Thyroid gland (tissue), 4 donors: ENCODE measurements at places on chromosomes 16 and 17. TPM values are rescaled to one million over a fixed set of nuclear protein-coding genes. Genes with fewer than 3 reads are reported as not detected.
A peak's percentile ranks its signal among the peaks of the same experiment; 100 is the strongest.

DNA sequence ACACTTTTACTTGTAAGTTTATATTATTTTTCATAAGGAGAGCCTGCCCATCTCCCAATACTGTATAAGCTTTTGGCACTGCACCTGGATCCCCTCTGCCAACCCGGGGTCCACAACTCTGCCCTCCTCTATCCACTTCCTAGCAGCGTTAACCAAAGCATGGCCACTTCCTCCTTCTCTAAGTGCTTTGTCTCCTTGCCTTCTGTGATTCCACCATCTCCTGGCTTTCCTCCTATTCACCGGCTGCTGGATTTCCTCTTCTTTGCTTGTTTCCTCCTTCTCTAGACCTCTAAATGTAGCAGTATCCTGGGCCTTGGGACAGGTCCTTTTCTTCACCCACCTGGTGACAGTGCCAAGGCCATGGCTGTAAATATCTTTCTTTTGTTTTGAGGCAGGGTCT, 20.0 kb upstream of the WFIKKN2 start:
- no peaks in the 10 kb centered on the region for H3K27me3 ChIP-seq
- no peak for DNase-seq
- H3K36me3 ChIP-seq, result no peaks in the 10 kb centered on the region
- H3K27ac ChIP-seq, result no peak overlapping the region

DNA sequence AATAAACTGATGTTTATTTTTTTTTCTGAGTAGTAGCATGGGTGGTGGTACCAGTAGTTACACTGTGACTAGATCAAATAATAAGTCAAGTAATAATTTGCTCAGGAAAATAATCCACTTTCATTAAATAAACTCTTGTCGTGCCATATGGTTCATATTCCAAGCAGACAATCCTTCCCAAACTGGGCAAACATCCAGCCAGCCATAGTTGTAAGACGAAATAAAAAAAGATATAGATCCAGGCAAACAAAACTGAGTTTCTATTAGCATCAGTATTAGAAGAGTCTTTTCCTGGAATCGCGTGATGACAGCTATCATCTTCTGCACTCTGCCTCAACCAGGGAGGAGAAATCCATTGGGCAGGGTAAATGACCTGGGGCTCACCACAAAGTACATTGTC, 508.4 kb upstream of the GOT2 start:
- no peaks in the 10 kb centered on the region for H3K36me3 ChIP-seq
- no peak overlapping the region for H3K27ac ChIP-seq
- no peak for DNase-seq
- H3K4me1 ChIP-seq, result no peaks in the 10 kb centered on the region
- no peak overlapping the region for H3K4me3 ChIP-seq

DNA sequence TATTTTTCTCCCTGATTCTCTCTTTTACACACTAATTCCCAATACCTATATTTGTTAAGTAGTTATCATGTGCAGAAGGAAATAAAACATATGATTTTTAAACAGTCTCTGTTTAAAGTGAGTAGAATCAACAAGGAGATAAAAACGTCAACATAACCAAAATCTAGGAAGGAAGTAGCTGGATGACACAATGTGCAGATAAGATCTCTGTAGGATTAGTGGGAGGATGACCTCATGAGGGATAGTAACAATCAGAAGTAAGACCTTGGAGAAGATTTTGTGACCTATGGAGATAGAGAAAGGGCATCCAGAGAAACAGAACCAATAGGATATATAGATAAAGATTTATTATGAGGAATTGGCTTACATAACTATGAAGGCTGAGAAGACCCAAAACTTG, 262.6 kb upstream of the CDH11 start:
- H3K36me3 ChIP-seq, result no peaks in the 10 kb centered on the region
- no peak for DNase-seq
- no peaks in the 10 kb centered on the region for H3K27me3 ChIP-seq

GRCh38 chr17:74250324-74250995, 23.6 kb upstream of the DNAI2 start:
- H3K4me1 ChIP-seq, result no peaks in the 10 kb centered on the region
- DNase-seq, result no peak
- no peak overlapping the region for H3K27ac ChIP-seq
- no peaks in the 10 kb centered on the region for H3K36me3 ChIP-seq

DNA sequence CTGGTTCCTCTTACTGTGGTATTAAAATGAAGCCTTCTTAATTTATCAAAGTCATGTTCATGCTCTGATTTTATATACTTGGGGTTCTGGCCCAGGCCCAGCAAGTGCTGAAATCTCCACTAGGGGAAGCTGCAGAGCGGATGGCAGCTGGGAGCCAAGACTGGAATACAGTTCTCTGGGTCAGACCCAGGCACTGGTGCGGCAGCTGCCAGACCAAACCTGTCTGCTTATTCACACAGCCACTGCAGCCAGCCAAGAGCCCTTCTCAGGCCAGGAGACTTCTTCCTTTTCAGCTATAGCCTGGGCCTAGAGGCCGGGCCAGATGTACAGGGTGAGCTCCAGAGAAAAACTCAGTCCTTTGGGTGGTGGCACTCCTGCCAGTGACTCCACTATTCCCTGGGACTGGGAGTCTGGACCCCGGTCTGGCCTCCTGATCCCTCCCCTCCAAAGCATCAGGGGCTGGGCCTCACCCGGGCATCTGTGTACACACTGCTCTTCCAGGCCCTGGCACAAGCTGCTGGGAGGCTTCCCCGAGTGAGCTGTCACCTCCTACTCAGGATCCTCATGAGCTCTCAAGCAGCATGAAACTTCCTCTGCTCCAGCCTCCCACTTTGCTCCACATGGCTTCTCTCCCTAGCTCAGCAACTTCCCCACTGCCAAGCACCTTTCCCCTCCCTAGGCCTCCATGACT, 24.4 kb downstream of the ATP6V0D1 start:
- no peaks in the 10 kb centered on the region for H3K27me3 ChIP-seq
- DNase-seq, result peak; percentile 79
- peak overlapping the region; percentile 85 for H3K27ac ChIP-seq
- H3K36me3 ChIP-seq, result no peaks in the 10 kb centered on the region
- H3K4me1 ChIP-seq, result peaks cover 64% of the 10 kb centered on the region

The FOXN1 gene
- total RNA-seq, result not detected

The PLEKHG4 gene
- 10.7 TPM for total RNA-seq

The CES5A gene
- total RNA-seq, result not detected

The CAVIN1 gene
- total RNA-seq, result 198 TPM
